ENCODE measurements at places on chromosomes 1 and 21. TPM values are rescaled to one million over a fixed set of nuclear protein-coding genes. Genes with fewer than 3 reads are reported as not detected.

FCGR2B gene
- total RNA-seq: 0.14 TPM

TRIM58 gene
- 2.7 TPM for total RNA-seq

SLC45A3 gene
- total RNA-seq: 11.9 TPM

BTBD19 gene
- total RNA-seq: 23.4 TPM

DMRTA2 gene
- total RNA-seq: 0.14 TPM

LRRC39 gene
- 0.57 TPM for total RNA-seq

ATP6V1G3 gene
- not detected for total RNA-seq

KIF21B gene
- 0.29 TPM for total RNA-seq

LCE2C gene
- not detected for total RNA-seq

HNRNPCL1 gene
- not detected for total RNA-seq

KIAA0040 gene
- 0.66 TPM for total RNA-seq

FLG2 gene
- not detected for total RNA-seq

PTPN7 gene
- not detected for total RNA-seq

MOV10 gene
- 52.1 TPM for total RNA-seq

COL24A1 gene
- total RNA-seq: 0.22 TPM

RXFP4 gene
- total RNA-seq: not detected

DHRS3 gene
- total RNA-seq: 192 TPM

JAM2 gene
- 0.72 TPM for total RNA-seq

GPA33 gene
- total RNA-seq: not detected

RGS13 gene
- total RNA-seq: not detected

PPFIA4 gene
- 0.14 TPM for total RNA-seq

OPRD1 gene
- total RNA-seq: not detected
